Large intestine (tissue), 12 donors: ENCODE measurements at places on chromosomes 6 and 20. TPM values are rescaled to one million over a fixed set of nuclear protein-coding genes. Genes with fewer than 3 reads are reported as not detected.

GRCh38 chr6:52341561-52342260 lies 20.2 kb upstream of the PAQR8 start:
- peak; percentile 45 for DNase-seq

DNA sequence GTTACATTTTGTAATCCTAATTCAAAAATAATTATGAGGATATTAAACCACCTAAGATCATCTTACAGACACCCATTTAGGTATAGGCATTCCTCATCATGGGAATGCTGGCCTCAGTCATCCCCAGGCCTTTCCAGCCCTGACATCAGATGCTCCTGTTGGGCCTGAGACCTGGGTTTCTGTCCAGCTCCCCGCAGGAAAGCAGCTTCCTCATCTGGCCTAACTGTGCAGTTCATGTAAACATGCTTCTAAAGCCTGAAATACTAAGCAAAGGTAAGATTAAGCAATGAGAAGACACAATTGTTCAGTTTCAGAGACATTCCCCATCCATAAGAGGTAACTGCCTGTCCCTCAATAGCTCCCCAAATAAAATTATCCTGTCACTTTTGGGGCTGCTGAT lies 19.0 kb downstream of the ETV7 start:
- no peak for DNase-seq

DNA sequence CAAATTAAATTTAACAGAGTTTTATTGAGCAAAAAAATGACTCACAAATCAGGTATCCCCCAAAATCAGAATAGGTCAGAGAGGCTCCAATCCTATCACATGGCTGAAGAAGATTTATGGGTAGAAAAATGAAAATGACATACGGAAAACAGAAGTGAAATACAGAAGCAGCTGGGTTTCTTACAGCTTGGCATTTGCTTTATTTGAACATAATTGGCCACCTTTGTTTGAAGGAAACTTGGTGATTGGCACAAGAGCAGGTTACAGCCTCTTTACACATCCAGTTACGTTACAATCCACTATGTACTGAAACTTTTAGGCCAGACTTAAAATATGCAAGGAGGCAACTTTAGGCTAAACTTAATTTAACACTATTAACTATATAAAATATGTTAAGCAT lies 11.7 kb upstream of the TREM2 start:
- no peak for DNase-seq

DNA sequence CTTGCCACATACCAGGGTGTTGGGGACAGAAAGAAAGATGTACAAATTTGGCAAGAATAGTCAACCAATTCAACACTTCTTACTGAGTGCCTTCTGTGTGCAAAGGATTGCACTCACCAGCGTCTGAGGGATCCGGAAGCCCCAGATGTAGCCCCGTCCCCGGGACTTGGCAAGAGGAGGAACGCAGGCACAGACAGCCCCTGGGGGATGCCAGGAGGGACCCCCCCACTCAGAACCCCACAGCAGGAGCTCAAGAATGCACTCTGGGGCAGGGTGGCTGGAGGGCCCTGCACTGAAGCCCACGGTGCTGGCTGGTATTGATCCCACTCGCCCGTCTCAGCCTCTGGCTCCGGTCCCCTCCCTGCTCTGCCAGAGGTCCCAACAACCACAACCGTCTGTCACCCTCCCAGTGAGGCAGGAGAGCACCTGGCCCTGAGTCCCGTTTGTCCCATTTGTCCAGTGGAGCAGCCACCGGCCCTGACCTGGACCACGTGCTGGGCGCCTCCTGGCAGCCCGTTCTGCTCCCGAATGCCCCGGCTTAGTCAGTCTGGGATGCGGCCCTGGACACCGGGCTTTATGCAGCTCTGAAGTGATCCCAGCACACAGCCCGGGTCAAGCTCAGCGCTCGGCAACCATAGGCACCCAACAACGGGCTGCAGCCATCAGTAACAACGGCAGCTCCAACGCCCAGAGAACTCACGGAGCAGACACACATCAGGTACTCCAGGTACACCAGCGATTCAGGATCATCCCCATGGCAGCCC lies 128.7 kb downstream of the DLL1 start:
- DNase-seq, result no peak

DNA sequence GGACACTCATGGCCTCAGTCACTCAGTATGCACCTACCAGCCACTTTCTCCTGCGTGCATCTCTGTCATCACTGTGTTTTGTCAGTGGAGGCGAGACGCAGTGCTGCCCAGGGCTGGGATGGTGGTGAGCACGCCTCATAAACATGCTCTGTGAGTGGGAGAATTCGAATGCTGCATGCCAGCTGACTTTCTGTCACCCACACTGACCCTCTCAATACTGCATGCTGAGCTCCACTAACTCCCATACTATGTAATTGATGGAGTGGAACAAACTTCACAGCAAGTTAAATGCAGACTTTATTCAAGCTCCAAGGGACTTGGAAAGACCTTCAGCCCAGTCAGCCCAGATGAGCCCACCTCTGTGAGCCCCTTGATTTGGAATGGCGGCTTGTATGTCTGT lies 22.7 kb upstream of the GGTLC1 start:
- no peak for DNase-seq

DNA sequence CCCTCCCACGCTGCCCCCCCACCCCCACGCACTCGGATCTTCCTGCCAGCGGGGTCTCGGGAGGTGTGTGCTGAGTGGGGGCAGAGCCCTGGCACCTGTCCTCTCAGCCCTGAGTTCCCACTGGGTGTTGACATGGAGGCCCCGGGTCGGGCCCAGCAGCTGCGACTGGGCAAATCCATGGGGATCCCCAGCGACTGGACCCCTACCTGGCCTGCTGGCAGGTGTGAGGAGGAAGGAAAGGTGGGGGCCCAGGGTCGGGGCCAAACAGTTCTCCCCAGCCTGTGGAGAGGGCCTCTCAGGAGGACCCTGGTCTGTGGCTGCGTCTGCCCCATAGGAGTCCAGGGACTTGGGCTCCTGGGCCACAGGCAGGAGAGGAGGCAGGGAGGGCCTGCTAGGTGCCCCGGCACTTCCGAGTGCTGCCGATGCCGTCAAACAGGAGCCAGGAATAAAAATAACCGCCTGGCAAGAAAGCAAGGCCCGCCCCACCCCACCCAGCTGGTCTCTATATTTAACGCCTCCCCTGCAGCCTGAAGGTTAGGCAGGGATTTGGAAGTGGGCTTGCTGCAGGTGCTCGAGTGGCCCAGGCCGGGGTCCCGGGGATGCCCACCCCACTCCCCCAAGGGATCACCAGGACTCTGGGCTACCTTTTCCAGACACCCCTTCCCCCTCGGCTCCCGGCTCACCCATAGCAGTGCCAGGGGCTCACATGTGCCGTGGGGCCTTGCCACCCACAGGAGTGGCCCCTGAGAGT lies 1.4 kb upstream of the EEF1A2 start:
- DNase-seq, result no peak

DNA sequence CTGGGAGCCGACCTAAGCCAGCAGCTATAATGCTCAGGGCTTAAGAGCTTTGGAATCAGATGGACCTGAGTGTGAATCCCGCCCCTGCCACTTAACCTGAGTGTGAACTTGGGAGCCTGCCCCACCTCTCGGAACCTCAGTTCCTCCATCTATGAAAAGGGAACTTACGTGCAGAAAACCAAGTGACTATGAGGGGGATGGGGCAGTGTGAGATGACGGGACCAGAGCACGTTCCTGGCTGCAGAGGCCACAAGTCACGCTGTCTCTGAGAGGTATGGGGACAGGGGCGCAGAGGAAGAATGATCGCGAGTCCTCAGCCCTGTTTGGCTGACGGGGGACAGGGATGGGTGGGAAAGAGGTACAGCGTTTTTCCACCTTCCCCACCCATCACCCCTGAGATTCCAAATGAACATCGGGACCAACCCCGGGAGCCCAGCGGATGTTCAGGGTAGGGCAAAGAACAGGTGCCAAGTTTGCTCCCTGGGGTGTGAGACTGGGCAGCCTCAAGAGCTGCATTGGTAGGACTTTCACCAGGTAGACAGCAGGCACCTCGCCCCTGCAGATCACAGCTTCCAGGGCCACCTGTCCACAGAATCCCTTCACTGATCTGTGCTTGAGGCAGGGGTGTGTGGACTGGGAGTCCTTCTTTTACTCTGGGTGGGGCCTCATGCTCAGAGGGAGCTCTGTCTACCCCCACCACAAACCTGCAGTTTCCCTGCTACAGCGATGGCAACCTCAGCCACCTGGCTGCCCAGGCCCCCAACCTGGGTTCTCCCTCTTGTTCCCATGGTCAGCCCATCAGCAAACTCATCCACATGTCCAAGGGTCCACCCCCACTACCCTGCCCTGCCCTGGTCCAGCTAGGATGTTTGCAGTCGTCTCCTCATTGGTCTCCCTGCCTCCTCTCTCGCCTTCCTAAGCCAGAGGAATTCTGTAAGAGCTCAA lies 85.8 kb downstream of the CEBPB start:
- no peak for DNase-seq

DNA sequence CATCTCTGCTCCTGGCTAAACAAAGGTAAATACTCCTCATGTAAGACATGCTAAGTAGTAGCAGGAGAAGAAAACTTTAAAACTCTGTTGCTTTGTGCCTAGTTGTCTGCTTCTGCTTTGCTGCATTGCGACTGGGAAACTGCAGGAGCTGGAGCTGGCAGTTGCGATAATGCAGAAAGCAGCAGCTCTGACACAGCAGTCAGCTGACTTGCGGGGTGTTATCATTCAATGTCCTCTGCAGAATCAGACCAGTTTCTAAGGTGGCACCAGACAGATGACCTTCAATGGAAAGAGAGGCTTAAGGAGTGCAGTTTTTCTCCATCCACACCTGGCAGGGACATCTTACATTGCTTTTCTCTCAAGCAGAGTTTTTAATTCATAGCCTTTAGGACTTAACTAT lies 69.9 kb upstream of the SOX4 start:
- no peak for DNase-seq

- DNase-seq, result no peak
These were observed 42.2 kb upstream of the CDKAL1 start for GRCh38 chr6:20492099-20492498.

DNA sequence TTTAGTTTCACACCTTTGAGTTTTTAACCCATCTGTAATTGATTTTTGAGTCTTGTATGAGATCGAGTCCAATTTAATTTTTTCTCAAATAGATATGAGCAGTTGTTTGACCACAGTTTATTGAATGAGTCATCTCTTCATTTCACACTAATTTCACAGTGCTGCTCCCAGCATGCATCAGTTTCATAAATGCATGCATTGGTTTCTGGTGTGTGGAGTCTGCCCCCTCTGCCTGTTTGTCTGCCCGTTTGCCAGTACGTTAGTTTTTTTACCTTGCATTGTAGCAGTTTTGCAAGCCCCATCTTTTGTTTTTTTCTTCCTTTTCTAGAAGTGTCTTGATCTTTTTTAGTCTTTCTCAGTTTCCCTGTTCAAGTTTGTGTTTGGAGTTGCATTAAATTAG lies 11.9 kb downstream of the SLX4IP start:
- no peak for DNase-seq

- no peak for DNase-seq
These were observed 277.7 kb upstream of the NT5E start for GRCh38 chr6:85172161-85172560.

- DNase-seq, result no peak
These were observed 207.2 kb upstream of the ZNF184 start for GRCh38 chr6:27679964-27680694.

DNA sequence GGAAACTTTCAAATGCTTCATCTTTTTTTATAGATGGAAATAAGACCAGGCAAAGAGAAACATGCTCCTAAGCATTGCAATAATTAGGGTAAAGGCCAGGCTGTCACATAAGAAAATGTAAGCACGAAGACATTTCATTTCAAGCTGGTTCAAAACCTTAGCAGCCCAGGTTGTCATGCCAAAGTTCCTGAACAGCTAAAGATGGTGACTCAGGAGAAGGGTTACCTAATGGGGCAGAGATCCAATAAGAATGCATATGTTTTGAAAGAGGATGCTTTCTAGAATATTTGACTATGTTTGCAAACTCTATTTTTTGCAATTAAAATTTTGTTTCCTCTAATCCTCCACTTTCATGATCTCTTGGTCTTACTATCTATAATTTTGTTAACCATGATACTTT lies 65.6 kb upstream of the PHACTR2 start:
- DNase-seq, result no peak

GRCh38 chr6:122798099-122798641 lies 9.1 kb downstream of the SMPDL3A start:
- DNase-seq, result peak; percentile 94

DNA sequence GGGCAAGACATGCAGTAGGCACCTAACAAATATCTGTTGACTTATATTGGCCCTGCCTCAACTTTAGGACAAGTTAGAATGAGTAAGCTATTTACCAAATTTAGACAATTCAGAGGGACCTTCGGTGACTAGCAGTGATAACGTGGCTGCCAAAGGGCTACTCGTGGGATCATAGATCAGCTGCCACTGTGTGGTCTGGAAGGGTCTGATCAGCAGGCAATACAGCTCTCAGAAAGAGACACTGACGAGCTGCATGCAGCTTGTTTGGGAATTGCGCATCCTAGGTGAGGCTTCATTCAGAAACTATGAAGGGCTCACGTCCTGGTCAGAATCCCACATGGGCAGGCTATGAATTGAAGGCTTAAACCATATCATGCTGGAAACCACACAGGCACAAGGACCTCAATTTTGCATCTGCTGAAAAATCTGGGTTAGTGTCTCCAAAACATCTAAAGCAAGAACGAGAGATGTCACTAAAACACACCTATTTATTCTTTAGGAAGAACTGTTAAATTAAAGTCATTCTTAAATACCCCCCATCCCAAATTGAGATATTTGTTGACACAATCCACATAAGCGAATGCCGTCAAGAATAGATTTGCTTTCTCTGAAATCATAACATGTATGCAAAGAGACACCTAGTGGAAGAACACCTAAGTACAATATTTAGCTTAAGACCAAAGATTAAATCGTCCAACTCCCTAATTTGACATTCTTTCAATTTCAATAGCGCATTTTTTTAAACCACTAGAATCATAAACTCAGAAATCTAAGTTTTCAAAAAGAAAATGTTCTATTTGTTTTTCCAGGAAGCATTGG lies 79.6 kb downstream of the IPCEF1 start:
- DNase-seq, result no peak

DNA sequence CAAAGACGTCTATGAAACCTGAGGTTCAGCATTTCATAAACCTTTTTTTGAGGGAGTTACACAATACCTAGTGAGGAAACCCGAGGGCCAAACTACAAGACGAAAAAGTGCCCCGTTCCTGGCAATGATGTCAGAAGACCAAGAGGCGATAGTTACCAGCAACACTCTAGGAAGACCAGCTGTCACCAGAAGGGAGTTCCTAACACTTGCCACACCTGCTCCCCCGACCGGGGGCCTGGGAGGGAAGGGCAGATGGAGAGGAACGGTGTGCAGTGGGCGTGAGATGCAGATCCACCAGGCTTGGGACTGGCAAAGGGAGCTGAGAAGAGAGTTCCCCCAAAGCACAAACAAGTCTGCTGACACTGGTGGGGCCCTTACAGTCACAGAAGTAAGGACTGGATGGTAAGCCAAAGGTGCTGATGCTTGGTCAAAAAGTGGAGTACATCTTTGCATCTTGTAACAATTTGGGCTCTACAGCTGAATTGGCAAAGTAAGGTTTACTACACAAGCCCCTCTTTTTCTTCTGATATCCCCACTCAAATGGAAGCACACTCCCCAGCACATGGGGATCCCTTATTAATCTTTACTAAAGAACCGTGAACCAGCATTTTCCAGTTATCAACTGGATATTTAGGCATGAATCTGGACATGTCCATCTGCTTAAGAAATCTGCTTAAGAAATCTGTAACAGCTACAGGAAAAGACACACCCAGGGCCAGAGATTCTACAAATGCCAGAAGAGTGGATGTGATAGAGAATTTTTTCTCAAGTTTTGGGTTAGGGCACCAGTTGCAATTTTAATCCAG lies 38.5 kb downstream of the PANK2 start:
- peak; percentile 38 for DNase-seq

BEND3 gene
- 4.9 TPM for polyA plus RNA-seq

SPATA25 gene
- 17.3 TPM for polyA plus RNA-seq

SLC22A16 gene
- 0.25 TPM for polyA plus RNA-seq
